ACHN (cell line): ENCODE measurements at places on chromosomes 16 and 17.

DNA sequence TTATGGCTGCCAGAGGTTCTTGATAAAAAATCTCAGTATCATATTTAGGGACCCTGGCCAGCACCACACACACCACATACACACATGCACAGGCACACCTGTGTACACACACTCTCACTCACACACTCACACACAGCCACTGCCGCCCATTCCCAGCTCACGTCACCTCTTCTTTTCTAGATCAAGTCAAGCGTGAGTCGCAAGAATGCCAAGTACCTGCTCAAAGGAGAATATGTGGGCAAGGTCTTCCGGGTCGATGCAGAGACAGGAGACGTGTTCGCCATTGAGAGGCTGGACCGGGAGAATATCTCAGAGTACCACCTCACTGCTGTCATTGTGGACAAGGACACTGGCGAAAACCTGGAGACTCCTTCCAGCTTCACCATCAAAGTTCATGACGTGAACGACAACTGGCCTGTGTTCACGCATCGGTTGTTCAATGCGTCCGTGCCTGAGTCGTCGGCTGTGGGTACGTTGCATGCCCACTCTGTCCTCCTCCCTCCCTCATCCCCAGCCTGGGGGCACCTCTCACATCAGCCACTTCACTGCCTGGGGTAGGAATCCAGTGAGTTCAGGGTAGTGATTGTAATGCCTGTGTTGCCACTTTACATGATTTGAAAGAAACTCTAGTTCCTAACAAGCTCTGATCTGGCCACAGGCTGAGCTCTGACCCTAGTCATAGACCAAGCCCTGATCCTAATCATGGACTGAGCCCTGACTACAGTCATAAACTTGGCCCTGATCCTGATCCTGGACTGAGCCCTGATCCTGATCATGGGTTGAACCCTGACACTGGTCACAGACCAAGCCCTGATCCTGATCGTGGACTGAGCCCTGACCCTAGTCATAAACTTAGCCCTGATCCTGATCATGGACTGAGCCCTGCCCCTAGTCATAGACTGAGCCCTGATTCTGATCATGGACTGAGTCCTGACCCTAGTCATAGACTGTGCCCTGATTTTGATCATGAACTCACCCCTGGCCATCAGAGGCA is 20.4 kb downstream of the CDH5 start:
- DNase-seq = no peak

GRCh38 chr17:32794533-32795246 is 82.2 kb downstream of the MYO1D start:
- DNase-seq = no peak

GRCh38 chr16:72357910-72358309 is 186.0 kb upstream of the PMFBP1 start:
- no peak for DNase-seq

DNA sequence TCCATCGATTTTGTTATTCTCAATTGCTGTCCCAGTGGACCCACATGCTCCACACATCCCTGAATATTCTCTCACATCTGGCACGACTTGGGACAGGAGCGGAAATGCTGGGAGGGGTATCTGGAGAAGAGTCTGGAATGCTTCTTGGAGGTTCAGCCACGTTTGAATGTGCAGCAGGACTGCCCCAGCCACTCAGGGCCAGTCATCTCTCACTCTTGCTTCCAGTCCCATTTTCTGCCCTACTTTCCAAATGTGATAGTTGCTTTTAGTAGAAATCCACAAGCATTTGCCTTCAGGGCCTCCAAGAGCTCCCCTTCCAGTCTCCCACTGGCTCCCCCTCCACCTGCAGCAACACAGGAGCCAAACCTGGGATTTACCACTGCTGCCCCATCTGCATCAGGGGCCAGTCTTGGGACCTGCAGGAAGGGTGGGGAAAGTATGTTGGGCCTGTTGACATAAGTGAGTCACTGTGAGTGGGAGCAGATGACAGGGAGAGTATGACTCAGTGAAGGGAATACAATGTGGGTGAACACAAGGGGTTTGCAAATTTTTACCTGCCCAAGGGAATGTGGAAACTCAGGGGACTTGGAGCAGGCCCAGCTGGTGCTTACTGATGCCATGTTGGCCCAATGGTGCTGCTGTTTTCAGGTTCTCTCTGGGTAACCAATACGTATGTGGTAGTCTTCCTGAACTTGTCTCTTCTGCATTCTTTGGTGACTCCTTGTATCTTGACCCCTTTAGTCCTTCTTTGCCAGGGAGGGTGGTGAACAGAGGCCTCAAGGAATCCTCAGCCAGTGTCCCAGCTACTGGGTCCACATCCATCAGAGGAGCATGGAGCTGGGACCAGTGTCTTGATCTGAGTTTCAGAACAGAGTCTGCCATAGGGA is 78.8 kb upstream of the CRHR1 start:
- DNase-seq = peak; percentile 11

DNA sequence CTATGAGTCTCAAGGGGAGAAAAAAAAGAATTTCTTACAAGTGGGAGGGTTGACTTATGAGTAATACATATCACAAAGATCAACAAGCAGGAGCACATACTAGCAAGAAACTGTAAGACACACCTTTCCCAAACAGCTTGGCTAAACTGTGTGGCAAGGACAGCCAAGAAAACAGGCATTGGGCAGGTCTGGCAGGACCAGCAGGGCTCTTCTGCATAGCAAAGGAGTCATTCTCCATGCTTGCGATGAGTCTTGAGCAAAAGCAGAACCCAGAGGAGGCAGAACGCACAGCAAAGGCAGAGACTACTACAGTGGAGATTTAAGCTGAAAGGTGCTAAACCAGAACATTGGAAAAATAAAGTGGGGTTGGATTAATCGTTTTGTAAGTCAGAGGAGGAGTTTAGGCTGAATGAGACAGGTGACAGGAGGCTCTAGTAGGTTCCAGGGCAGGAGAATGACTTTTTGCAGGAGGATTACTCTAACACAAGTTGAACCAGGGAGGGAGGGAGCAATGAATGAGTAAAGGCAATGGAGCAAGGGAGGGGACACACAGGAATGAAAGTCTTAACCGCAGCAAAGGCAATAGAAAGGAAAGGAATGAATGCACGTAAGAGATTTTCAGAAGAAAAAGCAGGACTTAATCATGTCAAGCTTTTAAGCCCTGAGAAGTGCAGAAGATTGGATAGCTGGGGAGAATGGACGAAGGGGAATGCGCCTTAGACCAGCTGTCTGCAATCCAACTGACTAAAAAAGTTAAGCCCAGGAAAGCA is 2.7 kb downstream of the N4BP1 start:
- DNase-seq = no peak

DNA sequence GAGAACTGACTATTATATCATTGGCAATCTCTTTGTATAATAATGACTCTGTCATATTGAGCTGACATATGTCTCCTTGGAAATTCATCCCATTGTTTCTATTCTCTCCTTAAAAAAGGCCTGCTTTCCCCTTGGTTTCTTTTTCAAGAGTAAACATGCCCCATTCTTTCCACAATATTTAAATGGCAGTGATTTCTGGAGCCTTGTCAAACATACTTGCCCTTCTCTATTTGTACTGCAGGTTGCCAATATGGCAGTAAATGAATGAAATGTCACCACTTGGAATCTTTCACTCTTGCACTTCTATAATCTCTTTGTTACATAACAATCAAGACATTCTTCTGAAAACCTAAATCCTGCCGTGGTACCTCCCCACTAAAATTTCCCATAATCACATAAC is 1265.1 kb upstream of the CDH8 start:
- no peak for DNase-seq

- DNase-seq = no peak
Measured at GRCh38 chr16:17432901-17433576, 37.7 kb downstream of the XYLT1 start.

- no peak for DNase-seq
Measured at GRCh38 chr16:23924128-23924527, 88.3 kb downstream of the PRKCB start.

- DNase-seq = no peak
Measured at GRCh38 chr16:23009075-23009474, 140.2 kb downstream of the USP31 start.

GRCh38 chr17:307295-307691 is 45.3 kb downstream of the RPH3AL start:
- DNase-seq = no peak

GRCh38 chr17:48985436-48986245 is 11.5 kb upstream of the IGF2BP1 start:
- DNase-seq = no peak

DNA sequence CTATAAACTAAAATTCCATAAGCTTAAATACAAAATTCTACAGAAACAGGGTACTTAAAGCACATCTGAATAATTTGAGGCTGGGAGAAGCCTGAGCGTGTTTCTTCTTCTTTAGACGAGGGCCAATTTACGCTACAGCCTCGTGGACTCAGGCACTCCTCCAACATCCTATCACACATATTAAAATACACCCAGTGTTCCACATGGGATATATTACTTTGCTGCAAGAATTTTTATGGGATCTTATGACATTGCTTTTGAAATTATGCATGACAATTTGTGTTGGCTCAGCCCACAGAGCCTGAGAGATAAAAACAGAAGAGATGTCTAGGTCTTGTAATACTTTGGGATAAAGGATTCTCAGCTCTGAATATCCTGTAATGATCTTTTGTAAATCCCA is 3.5 kb upstream of the TANGO6 start:
- no peak for DNase-seq

DNA sequence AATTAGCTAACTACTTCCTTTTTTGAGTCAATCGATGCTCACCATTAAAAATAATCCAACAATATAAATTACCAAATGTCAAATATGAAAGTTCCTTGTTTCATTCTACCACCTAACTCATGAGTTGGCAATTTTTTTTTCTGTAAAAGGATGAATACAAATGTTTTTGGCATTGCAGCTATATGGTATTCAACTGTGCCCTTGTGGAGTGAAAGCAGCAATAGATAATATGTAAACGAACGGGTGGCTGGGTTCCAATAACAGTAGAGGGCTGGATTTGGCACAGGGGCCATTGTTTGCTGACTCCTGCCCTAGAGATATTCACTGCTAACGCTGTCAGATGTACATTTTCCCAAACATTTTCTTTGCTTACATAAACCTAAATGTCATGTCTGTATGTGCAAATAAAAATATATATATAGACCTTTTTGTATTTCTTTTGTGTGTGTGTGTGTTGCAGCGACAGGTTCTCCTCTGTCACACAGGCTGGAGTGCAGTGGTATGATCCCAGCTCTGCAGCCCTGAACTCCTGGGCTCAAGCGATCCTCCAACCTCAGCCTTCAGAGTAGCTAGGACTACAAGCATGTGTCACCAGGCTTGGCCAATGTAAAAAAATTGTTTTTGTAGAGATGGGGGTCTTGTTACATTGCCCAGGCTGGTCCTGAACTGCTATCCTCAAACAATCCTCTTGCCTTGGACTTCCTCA is 73.9 kb downstream of the RPGRIP1L start:
- DNase-seq = no peak

DNA sequence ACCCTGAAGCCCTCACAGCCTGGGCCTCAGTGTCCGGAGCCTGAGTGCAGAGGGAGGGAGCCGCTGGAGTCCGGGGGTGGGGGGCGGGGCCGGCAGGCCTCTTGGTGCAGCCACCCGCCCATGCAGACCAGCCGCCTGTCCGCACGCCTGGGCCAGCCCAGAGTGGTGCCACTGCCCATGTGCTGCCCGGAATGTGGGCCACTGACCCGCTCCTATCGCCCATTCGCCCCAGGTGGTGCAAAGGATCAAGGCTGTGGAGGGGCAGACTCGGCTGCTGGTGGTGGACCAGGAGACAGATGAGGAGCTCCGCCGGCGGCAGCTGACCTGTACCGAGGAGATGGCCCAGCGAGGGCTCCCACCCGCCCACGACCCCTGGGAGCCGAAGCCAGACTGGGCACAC is 2.6 kb downstream of the NHERF2 start:
- DNase-seq = no peak

DNA sequence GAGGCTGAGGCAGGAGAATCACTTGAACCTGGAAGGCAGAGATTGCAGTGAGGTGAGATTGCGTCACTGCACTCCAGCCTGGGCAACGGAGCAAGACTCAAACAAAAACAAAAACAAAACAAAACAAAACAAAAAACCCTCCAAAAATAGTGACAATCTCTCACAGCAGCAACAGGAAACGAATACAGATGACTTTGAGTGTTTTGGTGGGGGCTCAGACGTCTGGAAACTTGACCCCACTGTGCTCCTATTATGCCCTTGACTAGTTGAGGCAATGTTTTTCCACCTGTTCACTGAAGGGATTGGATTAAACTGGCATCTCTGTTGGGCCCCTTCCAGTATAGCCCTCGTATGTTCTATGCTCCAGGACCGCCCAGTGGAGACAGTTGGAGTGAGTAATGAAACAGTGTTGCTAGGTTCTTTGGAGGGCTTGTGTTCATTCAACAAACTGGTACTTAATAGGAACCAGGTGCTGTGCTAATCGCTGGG is 167.0 kb downstream of the UTP18 start:
- no peak for DNase-seq

DNA sequence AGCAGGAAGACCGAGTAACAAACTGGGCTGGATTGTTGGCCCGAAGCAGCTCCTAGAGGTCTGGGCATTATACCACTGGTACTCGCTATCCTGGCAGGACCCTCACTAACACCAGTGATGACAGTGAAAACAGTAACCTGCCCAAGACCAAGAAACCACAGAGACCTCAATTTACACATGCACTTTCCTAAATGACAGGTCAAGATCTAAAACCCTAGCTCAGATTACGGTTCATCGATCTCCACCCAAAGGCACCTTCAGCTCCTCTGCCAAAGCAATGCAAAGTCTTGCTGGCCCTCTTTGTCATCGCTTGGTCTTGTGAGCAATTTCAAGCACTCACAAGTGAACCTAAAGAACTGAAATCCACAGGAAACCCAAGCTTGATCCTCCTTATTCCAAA is 1.5 kb downstream of the PIP4K2B start:
- no peak for DNase-seq

- DNase-seq = peak; percentile 56
Measured at GRCh38 chr17:63519972-63520882, 2.9 kb upstream of the KCNH6 start.

DNA sequence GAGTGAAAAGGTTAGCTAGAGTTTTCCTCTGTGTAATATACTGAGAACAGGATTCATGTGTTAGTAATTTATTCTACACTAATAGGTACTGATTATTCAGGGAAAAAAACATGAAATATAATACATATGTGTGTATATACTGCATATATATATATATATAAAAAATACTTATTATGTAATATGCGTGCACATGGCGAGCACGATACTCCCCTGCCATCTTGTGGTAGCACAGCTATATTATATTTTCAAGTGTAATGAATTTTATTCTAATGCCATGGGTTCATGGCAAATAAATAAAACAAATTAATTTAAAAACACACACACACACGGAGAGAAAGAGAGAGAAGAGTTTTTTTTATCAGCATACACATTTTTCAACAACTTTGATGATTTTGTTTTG is 460.6 kb downstream of the KCNJ2 start:
- DNase-seq = no peak
